ENCODE measurements at places on chromosomes 3 and 15.

- no peak for DNase-seq
These were observed 240.7 kb upstream of the UMPS start for GRCh38 chr3:124489506-124489905.

GRCh38 chr15:70242951-70243685 lies 145.4 kb upstream of the TLE3 start:
- DNase-seq = no peak

DNA sequence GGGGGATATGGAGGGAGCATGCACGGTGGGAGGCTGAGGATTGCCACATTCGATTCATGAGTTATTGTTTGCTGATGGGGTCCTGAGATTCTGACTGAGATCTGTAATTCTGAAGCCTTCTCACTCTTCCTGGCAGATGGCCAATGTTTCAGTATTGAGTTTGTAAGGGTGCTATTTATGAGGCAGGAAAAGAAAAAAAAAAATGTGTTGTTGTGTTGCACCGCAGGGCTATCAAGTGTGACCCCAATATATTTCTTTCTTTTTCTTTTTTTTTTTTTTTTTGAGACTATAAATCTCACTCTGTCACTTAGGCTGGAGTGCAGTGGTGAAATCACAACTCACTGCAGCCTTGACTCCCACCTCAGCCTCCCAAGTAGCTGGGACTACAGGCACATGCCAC lies 3.2 kb upstream of the SENP2 start:
- DNase-seq = no peak

DNA sequence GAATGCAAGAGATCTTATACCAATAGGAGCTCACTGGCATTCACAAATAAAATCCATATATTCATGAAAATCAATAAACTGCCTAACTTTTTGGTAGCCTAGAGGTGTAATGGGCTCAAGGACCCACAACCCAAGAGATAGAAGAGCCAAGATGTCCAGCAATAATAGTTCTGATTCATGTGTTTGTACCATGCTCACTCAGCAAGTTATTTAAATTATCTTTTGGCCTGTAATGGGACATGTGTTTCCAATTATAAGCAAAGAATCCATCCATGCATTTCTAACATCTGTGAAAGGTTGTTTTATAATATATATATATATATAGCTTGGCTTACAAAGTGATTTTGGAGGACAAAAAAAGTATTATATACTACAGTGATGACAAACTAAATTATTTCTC lies 29.7 kb upstream of the SHC4 start:
- DNase-seq = no peak

DNA sequence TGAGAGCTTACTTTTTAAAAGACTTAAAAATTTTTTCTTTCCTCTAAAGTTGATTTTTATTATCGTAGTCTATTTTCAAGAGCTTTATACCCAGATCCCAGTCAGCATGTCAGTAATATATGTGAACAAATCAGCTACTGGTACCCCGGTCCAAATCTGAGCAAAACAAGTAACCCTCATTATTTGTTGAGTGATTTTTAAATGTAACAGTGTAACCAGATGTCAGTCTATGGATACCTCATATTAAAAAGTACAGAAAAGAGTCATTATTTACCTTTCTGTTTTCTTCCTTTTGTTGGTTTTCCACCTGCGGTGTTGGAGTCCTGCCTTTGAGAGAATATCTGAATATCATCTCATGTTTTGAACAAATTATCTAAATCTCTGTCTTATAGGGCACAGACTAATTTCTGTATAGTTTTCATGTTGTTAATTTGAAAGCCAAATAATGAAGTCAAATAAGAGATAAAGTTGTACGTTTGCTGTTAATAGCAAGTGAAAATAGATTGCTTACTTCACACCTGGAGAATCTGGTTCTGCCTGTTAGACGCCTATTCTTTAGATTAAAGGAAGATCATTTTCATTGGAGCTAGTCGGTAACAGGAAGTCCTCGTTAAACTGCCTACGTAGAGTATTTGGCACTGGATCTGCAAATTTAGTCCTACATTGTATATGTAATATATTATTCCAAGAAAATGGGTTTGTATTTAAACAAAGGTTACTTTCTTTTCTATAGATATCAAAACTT lies at the start of gene STX19:
TSS of gene STX19 (minus strand) at position 505 of the 745 bp plus-strand sequence. CDS start 13,328 bp downstream, outside the sequence.
- peak; percentile 18 for DNase-seq

GRCh38 chr3:107981471-107982111 lies 109.2 kb downstream of the CD47 start:
- no peak for DNase-seq

GRCh38 chr3:65927576-65927975 lies 111.1 kb downstream of the MAGI1 start:
- peak; percentile 38 for DNase-seq

DNA sequence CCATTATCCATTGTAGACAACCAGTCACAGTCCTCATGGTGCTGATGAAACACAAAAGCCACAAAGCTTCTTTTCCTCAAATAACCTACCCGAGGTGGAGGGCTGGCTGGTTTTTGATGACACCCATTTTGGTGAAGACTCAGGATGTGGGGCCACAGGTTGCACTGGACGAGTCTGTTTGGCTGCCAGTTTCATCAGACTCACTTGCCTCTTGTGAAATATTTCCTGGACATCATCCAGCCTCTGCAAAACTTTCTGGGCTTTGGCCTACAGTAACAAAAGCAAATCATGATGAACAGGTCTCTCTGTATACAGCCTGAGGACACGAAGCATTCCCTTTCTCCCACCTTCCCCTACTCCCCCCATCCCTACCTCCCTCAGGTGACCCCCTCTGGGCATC lies 42.2 kb downstream of the B3GNT5 start:
- DNase-seq = no peak
